BJ (cell line): ENCODE measurements at places on chromosomes 16 and 17.

DNA sequence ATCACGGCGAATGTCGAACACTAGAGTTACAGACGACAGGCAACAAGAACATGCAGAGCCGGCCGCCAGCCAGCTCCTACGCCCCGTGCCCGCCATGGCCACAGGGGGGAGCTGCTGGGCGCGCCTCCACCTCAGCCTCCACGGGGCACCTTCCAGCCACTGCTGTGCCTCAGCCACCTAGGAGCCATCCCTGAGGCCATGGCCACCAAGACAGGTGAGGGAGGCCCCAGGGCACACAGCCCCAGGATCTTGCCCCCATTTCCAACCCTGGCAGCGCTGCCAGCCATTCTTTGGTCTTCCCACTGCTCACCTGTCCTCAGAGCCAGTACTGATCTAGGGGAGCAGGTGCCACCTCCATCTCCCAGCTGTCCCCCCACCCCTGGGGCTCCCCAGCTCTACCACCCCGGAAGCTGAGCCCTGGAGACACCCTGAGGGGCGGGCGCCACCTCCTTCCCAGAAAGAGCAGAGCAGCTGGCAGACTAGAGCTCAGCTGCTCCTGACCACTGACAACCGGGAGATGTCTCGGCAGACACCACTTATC is 11.8 kb downstream of the GNPTG start:
- no peak for DNase-seq

GRCh38 chr16:11978080-11978479 is 1.5 kb downstream of the SNX29 start:
- no peak for DNase-seq

GRCh38 chr16:69105501-69106361 is at the start of gene HAS3:
HAS3 (plus strand) TSS chr16:69105653; CDS start chr16:69109396, 3,743 bp downstream.
- DNase-seq: no peak

GRCh38 chr17:74126179-74126900 is 77.1 kb upstream of the RPL38 start:
- no peak for DNase-seq

- DNase-seq: no peak
Observed at GRCh38 chr16:3458852-3459361, 15.4 kb downstream of the NAA60 start.

DNA sequence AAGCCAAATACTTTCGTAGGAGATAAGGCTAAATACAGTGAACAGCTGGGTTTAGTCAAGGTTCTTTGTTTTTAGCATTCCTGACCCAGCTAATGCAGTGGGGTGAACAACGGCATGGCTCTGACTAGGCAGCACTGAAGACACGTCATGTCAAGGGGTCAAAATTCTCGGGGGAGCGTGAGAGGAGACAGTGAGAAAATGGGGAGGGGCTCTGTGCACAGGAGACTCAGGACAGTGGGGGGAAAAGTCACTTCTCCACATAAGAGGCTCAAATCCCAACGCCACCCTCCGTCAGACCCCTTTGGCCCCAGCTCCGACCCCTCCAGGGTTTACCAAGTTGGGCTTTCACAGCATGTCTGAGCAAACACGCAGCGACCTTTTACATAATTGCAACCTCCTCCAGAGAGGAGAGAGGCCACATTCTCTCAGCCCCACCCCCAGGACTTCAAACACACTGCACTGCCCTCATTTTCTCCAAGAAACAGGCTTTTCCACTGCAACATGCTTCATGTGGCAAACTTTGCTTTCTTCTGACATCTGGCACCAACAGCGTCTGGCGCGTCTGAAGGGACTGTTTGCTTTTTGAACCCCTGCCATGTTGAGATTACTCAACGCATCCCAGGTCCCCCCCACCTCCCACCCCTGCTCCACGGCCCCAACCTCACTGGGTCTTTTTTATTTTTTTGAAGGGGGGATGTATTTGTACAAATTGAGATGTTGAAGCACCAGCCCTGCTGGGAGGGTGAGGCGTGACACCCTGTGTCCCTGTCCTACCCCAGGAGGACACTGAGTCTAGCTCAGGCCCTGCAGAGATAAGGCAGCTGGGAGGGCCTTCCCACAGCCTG is 30.0 kb downstream of the AXIN2 start:
- no peak for DNase-seq

- DNase-seq: no peak
Observed at GRCh38 chr17:35286120-35286781, 43.4 kb downstream of the SLFN5 start.

DNA sequence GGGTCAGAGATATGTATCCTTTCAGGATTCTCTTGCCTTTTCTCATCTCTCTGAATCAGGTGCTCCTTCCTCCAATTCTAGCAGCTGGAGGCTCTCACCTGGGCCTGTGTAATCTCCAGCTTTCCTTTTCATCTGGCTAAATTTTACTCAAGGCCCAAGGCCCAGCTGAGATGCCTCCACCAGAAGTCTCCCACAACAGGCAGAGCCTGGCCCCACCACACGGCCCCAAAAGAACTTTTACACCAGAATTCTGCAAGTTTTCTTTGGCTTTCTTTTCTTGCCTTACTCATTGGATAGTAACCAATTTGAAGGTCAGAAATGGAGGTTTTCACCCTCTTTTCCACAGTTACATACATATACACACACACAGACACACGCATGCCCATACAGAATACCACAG is 14.6 kb downstream of the RND2 start:
- no peak for DNase-seq

GRCh38 chr17:78817123-78817522 is 23.5 kb downstream of the USP36 start:
- no peak for DNase-seq

DNA sequence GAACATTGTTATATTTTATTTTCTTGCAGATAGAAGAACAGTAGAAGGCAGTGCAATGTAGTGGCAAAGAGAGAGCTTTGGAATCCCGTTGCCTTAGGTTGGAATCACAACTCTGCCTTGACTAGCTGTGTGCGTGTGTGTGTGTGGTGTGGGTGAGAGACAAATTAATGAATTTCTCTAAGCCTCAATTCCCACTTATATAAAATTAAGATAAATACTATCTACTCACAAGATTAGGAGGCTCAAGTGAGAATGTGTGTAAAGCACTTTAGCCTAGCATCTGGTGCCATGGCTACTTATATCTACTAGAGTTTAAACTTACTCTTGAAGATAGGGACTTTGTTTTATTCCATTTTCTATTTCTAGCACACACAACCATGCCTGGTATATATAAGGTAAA is 12.8 kb downstream of the CPD start:
- no peak for DNase-seq

DNA sequence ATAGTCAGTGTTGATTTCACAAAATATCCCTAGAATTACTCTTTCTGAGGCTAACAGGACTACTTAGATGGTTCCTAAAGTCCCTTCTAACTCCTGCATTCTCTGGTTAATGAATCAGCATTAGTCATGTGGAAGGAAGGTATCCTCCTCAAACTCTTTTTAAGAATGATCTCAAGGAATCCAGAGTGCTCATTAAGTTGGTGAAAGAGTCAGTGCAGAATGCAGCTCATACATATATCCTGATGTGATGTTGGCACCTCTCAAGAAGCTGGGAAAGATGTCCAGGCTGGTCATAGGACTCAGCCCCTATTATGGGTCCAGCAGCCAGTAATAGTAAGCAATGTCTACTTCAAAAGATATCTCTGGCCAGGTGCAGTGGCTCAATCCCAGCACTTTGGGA is 65.5 kb downstream of the PIGL start:
- DNase-seq: peak; percentile 73

DNA sequence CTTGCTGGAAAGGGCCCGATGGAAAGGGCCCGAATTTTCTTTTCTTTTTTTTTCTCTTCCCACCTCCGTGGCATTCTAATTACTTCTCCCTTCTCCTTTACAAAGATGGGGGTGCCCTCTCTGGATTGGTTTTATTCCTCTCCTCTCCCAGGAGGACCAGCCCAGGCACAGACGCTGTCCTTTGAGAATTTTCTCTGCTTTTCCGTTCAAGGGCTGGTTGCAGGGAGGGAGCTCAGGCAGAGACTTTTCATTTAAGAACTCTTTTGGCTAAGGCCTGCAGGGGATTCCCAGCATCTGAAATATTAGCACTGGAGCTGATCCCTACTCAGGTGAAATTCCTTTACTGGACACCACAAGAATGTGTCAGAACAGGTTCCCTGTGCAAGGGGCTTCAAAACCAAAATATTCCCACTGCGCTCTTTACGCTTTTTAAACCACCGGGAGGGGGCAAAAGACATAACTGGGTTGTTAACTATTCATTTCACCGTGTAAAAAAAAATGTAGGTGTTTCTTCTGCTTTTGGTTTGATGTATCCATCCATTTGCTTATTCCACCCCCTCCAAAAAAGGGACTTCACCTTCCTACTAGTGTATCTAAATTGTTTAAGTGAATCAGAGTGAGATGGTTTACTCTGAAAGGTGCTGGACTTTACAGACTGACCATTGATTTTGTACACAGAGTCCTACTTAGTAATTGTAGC is 1.4 kb downstream of the NFAT5 start:
- no peak for DNase-seq

- no peak for DNase-seq
Observed at GRCh38 chr17:76272541-76273444, 7.6 kb downstream of the UBALD2 start.

- peak; percentile 42 for DNase-seq
Observed at GRCh38 chr17:13931111-13931526, 138.2 kb upstream of the COX10 start.

GRCh38 chr16:56195151-56195550 is 3.9 kb downstream of the GNAO1 start:
- no peak for DNase-seq

- DNase-seq: no peak
Observed at GRCh38 chr16:23509441-23509754, 896 bp downstream of the GGA2 start.

DNA sequence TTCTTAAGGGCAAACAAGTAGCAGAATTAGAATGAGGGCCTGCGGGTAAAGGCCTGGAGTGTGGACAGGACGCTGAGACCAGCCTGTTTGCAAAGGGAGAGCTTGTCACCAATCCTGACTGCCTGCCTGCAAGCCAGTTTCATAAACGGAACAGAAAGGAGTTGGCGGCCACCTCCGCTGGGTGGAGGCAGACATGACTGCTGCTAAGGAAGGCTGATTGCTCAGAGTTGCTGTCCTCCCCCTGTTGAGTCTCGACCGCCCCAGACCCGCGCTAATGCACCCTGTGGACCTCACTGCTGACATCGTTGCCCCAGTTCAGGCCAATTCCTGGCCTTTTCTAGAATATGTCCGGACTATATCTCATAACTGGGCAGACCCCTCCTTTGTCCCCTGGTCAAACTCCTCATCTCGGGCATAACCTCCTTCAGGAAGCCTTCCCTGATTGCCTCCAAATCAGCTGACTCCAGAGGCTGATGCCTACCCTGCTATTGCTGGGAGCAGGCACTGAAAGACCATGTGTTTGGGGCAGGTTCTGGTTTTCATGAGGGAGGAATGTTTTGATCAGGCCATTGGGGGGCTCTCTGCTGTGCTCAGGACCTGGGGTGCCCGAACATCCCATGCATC is 153.0 kb upstream of the CIBAR2 start:
- no peak for DNase-seq
